Neural crest cell (in vitro differentiated cells): ENCODE measurements at places on chromosomes 12 and 14. TPM values are rescaled to one million over a fixed set of nuclear protein-coding genes. Genes with fewer than 3 reads are reported as not detected.

- H3K27me3 ChIP-seq = no peaks in the 10 kb centered on the region
- no peak for DNase-seq
- no peak overlapping the region for H3K4me3 ChIP-seq
- peaks cover 8% of the 10 kb centered on the region for H3K4me1 ChIP-seq
- H3K27ac ChIP-seq = peak overlapping the region; percentile 7
Measured at GRCh38 chr12:27460471-27460978, 14.0 kb downstream of the SMCO2 start.

DNA sequence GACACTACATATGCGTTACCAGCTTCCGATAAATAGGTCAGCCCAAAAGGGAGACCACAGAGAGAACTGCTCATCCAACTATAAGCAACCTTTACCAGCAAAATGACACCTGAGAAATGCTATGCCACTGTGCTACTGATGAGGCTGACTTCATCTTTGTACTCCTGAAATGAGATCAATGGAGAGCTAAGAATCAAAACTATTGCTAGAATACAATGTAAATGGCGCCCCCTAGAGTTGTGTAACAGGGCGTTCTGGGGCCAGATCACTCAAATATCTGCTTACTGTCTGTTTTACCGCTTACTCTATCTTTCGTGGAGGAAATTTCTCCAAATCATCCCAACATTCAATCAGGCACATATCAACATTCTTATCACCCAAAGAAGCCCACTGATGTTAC, 4.6 kb downstream of the ZNF384 start:
- H3K4me1 ChIP-seq = peaks cover 35% of the 10 kb centered on the region
- peaks cover 2% of the 10 kb centered on the region for H3K36me3 ChIP-seq
- peak; percentile 32 for DNase-seq
- peaks cover 3% of the 10 kb centered on the region for H3K27me3 ChIP-seq
- H3K4me3 ChIP-seq = peak overlapping the region; percentile 79

DNA sequence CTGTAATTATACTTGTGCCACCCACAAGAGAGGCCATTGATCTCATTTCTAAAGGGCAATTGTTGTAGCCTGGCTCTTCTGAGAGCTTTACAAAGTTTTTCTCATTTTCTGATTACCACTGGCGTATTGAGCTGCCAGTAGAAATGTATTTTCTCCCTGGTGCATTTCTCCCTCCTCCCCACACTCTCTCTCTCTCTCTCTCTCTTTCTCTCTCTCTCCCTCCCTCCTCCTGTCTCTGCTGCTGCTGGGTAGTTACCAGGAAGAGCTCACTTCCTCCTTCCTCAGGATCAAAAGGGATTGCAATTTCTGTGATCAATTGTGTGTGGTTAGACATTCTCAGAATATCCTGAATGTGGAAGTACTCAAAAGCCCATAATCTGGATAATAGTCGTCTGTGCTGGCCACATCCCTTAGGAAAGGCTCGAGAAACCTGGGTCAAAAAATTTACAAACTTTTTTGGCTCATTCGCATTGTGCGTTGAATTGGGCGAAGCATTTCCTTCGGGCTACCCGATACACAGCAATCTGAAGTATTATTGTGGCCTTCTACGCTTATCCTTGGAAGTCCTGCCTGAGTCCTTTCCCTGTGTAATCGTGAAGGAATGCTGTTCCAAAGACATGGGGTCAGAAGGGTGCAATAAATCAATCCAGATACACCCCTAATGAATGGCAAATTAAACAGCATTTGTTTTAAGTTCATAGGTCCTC, 254.8 kb downstream of the MSRB3 start:
- H3K4me1 ChIP-seq = peaks cover 35% of the 10 kb centered on the region
- H3K4me3 ChIP-seq = peak overlapping the region; percentile 31
- H3K27me3 ChIP-seq = no peaks in the 10 kb centered on the region
- H3K27ac ChIP-seq = peak overlapping the region; percentile 85
- no peak for DNase-seq

DNA sequence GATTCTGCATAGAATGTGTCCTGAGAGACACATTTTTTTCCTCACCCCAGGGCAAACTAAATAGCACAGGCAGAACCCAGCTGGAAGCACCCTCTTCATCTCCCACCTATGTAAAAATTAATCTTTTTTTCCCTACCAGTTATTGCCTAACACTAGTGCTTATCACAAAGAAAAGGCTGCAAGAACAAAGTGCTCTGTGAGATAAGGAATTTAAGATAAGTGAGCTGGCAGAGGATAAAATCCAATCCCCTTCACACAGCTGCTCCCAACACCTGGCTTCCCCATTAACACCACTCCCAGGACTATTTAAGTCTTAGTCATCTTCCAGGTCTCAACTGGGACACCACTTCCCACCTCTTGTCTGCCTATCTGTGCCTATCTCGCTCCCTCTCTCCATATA, 75.2 kb downstream of the TTC9 start:
- H3K27me3 ChIP-seq = peaks cover 15% of the 10 kb centered on the region
- no peak overlapping the region for H3K4me3 ChIP-seq
- H3K4me1 ChIP-seq = peaks cover 5% of the 10 kb centered on the region

DNA sequence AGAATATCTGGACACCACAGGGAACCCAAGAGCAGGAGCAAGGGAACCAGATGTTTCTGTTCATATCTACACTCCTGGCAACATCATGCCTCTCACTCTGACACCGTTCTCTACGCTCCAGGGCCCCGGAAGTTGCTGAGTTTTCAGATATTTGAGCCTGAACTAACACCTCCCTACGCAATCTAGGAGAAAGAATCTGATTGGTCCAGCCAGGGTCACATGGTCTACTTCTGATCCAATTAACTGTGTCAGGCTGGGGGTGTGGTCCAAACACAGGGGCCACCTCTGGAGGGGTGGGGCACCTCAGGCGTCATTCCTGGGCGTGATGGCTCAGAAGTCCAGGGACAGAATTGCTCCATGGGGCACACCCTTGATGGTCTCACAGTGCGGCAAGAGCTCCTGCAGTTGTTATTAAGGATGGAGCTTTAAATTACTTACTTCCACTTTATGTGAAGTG, 165.5 kb downstream of the PTPN11 start:
- H3K27me3 ChIP-seq = peaks cover 33% of the 10 kb centered on the region
- H3K4me1 ChIP-seq = peaks cover under 1% of the 10 kb centered on the region
- no peak overlapping the region for H3K4me3 ChIP-seq
- H3K27ac ChIP-seq = no peak overlapping the region
- no peaks in the 10 kb centered on the region for H3K36me3 ChIP-seq

DNA sequence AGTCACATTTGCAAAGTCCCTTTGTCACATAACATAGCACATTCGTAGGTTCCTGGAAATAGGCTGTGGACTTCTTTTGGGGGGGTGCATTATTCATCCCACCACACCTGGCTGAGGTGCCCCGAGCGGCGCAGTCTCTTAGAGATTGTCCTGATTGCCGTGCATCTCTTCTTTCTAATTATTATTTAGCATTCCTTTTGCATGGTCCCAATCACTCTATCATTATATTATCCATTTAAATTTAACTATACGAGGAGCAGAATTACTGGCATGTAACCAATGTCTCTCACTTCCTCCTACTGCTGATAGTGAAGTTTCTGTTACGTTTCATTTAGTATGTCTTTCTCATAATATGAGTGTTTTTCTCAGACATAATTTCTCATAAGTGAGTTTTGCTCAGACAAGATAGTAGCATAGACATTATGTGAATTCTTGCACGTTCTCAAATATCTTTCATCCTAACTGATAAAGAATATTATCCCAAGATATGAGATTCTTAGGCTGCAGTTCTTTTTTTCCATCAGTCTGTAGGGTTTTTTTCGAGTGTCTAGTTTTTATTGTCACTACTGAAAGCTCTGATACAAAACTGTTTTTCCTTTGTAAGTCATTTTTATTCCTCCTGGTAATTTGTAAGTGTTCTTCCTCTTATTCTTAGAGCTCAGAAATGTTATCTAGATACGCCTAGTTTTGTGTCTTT, 444.3 kb downstream of the NELL2 start:
- H3K36me3 ChIP-seq = no peaks in the 10 kb centered on the region
- no peak for DNase-seq
- no peak overlapping the region for H3K4me3 ChIP-seq
- H3K4me1 ChIP-seq = no peaks in the 10 kb centered on the region
- H3K27me3 ChIP-seq = no peaks in the 10 kb centered on the region

Gene ATL1
- total RNA-seq = 15.9 and 17.4 TPM in 2 replicates

DNA sequence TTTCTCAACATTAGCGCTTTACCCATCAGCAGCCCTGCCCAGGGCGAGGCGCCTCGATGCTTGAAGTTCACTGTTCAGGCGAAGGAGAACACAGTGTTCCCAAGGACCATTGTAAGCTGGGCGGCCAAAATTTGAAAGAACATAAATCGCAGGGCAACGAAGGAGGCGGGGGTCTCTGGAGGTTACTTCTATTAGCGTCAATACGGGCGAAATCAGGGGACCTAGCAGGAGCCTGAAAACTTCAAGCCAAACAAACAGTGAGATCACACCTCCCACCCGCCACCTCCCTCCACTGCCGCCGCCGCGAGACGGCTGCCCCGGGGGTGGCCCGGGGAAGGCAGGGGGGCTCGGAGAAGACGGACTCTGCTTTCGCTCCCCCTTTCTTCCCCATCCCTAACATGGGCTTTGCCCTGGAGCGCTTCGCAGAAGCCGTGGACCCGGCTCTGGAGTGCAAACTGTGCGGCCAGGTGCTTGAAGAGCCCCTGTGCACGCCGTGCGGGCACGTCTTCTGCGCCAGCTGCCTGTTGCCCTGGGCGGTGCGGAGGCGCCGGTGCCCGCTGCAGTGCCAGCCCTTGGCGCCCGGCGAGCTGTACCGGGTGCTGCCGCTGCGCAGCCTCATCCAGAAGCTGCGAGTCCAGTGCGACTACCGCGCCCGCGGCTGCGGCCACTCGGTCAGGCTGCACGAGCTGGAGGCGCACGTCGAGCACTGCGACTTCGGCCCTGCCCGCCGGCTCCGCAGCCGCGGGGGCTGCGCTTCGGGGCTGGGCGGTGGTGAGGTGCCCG, at the start of gene PDZRN4:
PDZRN4 (plus strand) TSS at position 263 of the 783 bp plus-strand sequence.
- H3K27ac ChIP-seq = no peak within 1 kb of the TSS
- H3K4me1 ChIP-seq = peaks cover 22% of the 10 kb centered on the region
- peaks cover 45% of the 10 kb centered on the region for H3K27me3 ChIP-seq
- H3K36me3 ChIP-seq = no peaks in the 10 kb centered on the region
- peak; percentile 38 for DNase-seq

- H3K27me3 ChIP-seq = no peaks in the 10 kb centered on the region
- peaks cover 24% of the 10 kb centered on the region for H3K36me3 ChIP-seq
- H3K4me3 ChIP-seq = no peak overlapping the region
Measured at GRCh38 chr12:1993341-1993740, 10.9 kb downstream of the DCP1B start.

- no peak overlapping the region for H3K4me3 ChIP-seq
- peaks cover 65% of the 10 kb centered on the region for H3K4me1 ChIP-seq
- H3K36me3 ChIP-seq = peaks cover 4% of the 10 kb centered on the region
- H3K27me3 ChIP-seq = peaks cover 5% of the 10 kb centered on the region
- DNase-seq = no peak
- no peak overlapping the region for H3K27ac ChIP-seq
Measured at GRCh38 chr12:116299665-116300328, 22.3 kb upstream of the MED13L start.

Gene FGF6
- not detected in 2 replicates for total RNA-seq

Gene NRL
- 1.2 and 2.3 TPM in 2 replicates for total RNA-seq

- H3K27me3 ChIP-seq = no peaks in the 10 kb centered on the region
- DNase-seq = no peak
- no peaks in the 10 kb centered on the region for H3K4me1 ChIP-seq
- no peak overlapping the region for H3K4me3 ChIP-seq
Measured at GRCh38 chr12:77979597-77980250, 149.0 kb downstream of the NAV3 start.

- no peaks in the 10 kb centered on the region for H3K27me3 ChIP-seq
- no peak overlapping the region for H3K4me3 ChIP-seq
- peak overlapping the region; percentile 48 for H3K27ac ChIP-seq
- H3K4me1 ChIP-seq = peaks cover 42% of the 10 kb centered on the region
Measured at GRCh38 chr14:68953196-68953555, 25.9 kb downstream of the ACTN1 start.

GRCh38 chr14:100076133-100076532, 10.9 kb downstream of the EVL start:
- H3K4me3 ChIP-seq = no peak overlapping the region
- H3K36me3 ChIP-seq = no peaks in the 10 kb centered on the region

Gene ZC3H10
- total RNA-seq = 19.1 and 19.3 TPM in 2 replicates

DNA sequence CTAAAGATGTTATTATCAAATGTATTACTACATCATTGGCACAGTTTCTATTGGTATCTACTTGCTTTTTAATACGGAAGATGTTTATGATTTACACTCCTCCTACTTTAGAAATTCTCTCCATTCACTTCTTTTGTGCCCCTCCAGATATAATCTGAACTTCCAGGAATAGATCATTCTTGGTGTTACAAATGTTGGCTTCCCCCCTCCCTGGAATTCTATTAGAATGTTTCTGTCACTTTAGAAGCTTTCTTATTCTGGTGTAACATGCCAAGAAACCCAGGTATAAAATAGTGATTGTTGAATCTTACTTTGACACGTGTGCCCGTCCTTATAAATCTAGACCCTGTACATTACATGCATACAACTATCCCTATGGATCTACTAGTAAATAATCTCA, 1.2 kb upstream of the WDR20 start:
- no peak overlapping the region for H3K27ac ChIP-seq
- DNase-seq = no peak
- peaks cover 26% of the 10 kb centered on the region for H3K4me1 ChIP-seq
- peak overlapping the region; percentile 100 for H3K4me3 ChIP-seq

GRCh38 chr12:93563807-93564538, 8.5 kb upstream of the SOCS2 start:
- no peak for DNase-seq
- H3K27me3 ChIP-seq = no peaks in the 10 kb centered on the region
- no peak overlapping the region for H3K27ac ChIP-seq
- peaks cover 33% of the 10 kb centered on the region for H3K36me3 ChIP-seq
- H3K4me3 ChIP-seq = peak overlapping the region; percentile 50

DNA sequence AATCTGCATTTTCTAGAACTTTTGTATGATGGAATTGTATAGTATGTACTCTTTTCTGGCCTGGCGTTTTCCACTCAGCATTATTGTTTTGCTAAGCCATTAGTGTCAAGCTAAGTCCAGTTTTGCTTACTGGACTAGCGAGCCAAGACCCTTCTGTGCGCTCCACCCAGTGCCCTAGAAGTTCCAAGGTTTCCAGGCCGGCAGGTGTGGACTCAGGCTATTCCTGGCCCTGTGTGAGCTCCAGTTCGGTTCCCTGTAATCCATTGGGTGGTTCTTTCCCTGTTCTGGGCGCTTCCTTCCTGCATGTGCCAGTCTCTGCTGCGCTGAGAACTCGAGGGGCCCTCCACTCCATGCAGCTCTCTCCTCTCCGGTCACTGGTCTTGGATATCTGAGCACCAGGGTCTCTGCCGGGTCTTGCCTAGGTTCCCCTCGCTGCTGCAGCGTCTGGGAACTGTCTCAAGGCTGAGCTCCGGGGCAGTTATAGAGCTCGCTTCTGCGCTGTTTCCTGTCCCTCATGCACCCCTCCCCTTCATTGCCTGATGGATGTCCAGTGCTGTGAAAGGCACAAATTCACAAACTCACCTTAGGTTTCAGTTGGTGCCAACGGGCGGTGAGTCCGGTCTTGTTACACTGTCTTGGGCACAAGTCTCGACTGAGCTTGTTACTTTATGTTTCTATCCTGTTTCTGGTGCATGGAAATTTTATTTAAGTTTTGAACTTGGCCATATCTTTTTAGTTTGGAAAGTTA, 100.8 kb downstream of the ADGRD1 start:
- DNase-seq = no peak
- H3K27me3 ChIP-seq = no peaks in the 10 kb centered on the region
- peaks cover 13% of the 10 kb centered on the region for H3K4me1 ChIP-seq
- no peak overlapping the region for H3K4me3 ChIP-seq

GRCh38 chr12:47825173-47825639, 5.5 kb upstream of the HDAC7 start:
- peaks cover 63% of the 10 kb centered on the region for H3K4me1 ChIP-seq
- H3K36me3 ChIP-seq = no peaks in the 10 kb centered on the region
- DNase-seq = no peak
- no peak overlapping the region for H3K4me3 ChIP-seq
- H3K27me3 ChIP-seq = no peaks in the 10 kb centered on the region

Gene OTOGL
- total RNA-seq = 0.12 and 0.18 TPM in 2 replicates
